ENCODE measurements at places on chromosomes 4 and X. TPM values are rescaled to one million over a fixed set of nuclear protein-coding genes. Genes with fewer than 3 reads are reported as not detected.
A peak's percentile ranks its signal among the peaks of the same experiment; 100 is the strongest.

- no peak for DNase-seq
- no peaks in the 10 kb centered on the region for H3K36me3 ChIP-seq
- no peaks in the 10 kb centered on the region for H3K4me1 ChIP-seq
- no peak overlapping the region for H3K27ac ChIP-seq
These were observed 156.7 kb downstream of the TENT5D start for GRCh38 chrX:80576806-80577533.

DNA sequence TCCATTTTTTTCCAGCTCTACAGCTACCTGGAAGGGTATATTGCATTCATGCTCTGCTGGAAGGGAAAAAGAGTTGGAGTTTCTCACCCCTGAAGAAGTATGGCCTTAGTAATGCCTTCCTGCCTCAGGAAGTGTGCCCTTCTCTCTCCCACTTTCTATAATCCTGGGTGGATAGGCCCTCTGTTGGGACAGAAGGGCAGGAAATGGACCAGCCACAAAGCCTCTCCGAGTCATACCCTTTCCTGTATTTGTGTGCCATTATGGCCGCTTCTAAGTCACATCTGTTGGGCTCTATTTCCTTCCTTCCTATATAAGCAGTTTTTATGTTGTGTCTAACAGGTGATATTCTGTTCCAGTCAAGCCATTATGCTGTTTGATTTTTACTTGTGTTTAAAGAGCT is 74.8 kb upstream of the SMARCA5 start:
- H3K4me3 ChIP-seq: no peak overlapping the region
- no peak overlapping the region for H3K27ac ChIP-seq
- no peaks in the 10 kb centered on the region for H3K4me1 ChIP-seq
- H3K36me3 ChIP-seq: peaks cover 16% of the 10 kb centered on the region
- no peaks in the 10 kb centered on the region for H3K27me3 ChIP-seq
- no peak for DNase-seq

DNA sequence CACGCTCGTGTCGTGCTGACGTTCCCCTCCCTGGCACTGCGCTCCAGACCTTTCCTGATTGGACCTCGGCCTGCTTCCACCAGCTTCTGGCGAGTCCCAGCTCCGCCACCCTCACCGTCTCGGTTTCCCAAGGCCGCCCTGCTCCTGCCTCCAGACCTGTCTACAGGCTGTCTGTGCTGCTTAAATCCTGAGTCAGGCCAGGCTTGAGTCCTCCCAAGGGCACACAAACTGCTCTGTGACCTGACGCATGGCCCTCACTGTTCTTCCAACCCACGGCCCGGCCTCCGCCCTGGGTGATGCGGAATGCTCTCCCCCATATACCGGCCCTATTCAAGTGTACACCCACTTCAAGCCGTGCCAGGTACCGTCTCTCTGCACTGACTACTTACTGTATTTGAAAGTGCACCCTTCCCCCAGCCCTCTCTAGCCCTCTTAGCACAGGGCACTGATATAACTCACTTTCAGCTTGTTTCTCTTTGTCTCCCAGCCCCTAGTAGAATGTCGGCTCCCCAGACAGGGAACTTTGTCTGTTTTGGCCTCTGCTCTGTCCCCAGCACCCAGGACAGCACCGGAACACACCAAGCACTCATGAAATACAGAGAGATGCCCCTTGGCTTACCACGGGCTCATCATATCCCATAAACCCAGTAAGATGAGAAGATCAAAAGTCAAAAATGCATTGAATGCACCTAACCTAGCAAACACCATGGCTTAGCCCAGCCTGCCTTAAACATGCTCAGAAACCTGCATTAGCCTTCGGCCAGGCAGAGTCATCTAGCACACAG is 63.1 kb upstream of the AFAP1 start:
- H3K27ac ChIP-seq: no peak overlapping the region
- DNase-seq: no peak
- peaks cover 78% of the 10 kb centered on the region for H3K27me3 ChIP-seq
- H3K36me3 ChIP-seq: no peaks in the 10 kb centered on the region

GRCh38 chr4:121358473-121358872 is 22.3 kb downstream of the QRFPR start:
- H3K36me3 ChIP-seq: no peaks in the 10 kb centered on the region
- no peak overlapping the region for H3K4me3 ChIP-seq
- DNase-seq: peak; percentile 23

DNA sequence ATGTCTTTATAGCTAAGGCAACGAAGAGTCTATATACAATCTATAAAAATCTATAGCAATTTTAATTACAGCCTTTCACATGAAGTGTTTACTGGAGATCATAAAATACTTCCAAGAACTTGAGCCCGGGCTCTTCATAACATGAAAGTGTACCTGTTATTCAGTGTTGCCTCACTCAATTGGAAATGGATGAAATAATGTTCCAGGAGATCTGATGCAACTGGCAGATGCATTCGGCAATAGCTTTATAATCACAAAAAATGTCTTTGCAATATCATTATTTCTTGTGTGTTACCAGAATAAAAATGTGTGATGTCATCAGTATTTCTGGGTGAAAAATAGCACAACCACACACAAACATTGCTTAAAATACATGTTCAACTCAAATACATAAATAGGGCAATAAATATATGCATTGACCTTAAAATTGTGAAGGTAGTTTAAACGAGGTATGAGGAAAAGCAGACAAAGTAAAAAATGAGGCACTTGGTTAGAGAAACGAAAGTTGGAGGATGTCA is 1266.8 kb upstream of the PCDH7 start:
- no peak overlapping the region for H3K4me3 ChIP-seq
- DNase-seq: no peak
- H3K27ac ChIP-seq: no peak overlapping the region
- no peaks in the 10 kb centered on the region for H3K36me3 ChIP-seq

DNA sequence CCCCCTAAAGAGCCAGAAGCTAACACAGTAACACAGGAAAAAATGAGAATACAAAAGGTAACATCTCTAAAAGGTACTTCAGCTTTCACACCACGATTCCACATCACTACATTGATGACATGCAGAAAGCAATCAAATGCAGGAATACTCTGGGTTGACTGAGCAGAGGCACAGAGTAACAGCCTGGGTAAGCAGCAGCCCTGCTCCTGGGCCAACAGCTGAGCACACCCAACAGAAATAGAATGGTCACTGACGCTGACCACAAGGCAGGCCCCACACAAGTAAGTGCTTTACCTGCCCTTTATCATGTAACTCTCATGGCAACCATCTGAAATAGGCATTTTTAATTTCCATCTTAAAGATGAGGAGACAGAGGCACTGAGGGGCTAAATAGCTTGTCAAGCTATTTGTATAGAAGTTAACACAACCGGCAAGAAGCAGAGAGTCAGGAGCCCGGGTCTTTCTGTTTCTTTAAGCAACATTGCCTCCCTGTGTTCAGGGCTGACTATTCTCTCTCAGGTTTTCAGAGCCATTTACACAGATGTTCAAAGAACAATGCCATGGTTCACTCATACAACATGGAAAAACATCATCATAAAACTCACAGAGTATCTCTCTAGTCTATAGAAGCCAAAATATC is 168.9 kb downstream of the ZNF674 start:
- H3K27me3 ChIP-seq: no peaks in the 10 kb centered on the region
- no peak overlapping the region for H3K4me3 ChIP-seq
- H3K4me1 ChIP-seq: 0 out of 2 replicates have a peak, but pooled peaks cover 2% of the 10 kb centered on the region
- H3K36me3 ChIP-seq: no peaks in the 10 kb centered on the region

DNA sequence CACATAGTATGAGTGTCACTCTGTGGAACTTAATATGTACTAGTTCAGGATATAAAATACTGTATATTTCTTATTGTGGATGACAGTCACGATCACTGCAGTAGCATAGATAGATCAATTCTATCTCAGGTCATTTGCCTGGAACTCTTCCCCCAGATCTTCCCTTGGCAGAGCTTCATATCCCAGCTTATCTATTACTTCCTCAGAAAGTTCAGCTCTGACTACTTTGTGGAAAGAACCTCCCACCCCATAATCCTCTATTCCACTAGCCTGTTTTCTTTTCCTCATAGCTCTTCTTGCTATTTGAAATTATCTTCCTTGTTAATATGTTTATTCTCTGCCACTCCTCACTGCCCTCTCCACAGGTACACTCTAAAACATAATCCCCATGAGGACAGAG is 10.9 kb downstream of the FAM241A start:
- no peaks in the 10 kb centered on the region for H3K4me1 ChIP-seq
- no peak for DNase-seq
- no peaks in the 10 kb centered on the region for H3K27me3 ChIP-seq

- no peak overlapping the region for H3K4me3 ChIP-seq
- no peaks in the 10 kb centered on the region for H3K36me3 ChIP-seq
- no peak overlapping the region for H3K27ac ChIP-seq
- no peaks in the 10 kb centered on the region for H3K27me3 ChIP-seq
These were observed 9.7 kb upstream of the ZNF674 start for GRCh38 chrX:46554942-46555341.

- no peak for DNase-seq
- no peak overlapping the region for H3K27ac ChIP-seq
- no peaks in the 10 kb centered on the region for H3K36me3 ChIP-seq
- no peaks in the 10 kb centered on the region for H3K4me1 ChIP-seq
- H3K4me3 ChIP-seq: no peak overlapping the region
- H3K27me3 ChIP-seq: no peaks in the 10 kb centered on the region
These were observed 547.9 kb upstream of the GALNTL6 start for GRCh38 chr4:171265190-171265818.

DNA sequence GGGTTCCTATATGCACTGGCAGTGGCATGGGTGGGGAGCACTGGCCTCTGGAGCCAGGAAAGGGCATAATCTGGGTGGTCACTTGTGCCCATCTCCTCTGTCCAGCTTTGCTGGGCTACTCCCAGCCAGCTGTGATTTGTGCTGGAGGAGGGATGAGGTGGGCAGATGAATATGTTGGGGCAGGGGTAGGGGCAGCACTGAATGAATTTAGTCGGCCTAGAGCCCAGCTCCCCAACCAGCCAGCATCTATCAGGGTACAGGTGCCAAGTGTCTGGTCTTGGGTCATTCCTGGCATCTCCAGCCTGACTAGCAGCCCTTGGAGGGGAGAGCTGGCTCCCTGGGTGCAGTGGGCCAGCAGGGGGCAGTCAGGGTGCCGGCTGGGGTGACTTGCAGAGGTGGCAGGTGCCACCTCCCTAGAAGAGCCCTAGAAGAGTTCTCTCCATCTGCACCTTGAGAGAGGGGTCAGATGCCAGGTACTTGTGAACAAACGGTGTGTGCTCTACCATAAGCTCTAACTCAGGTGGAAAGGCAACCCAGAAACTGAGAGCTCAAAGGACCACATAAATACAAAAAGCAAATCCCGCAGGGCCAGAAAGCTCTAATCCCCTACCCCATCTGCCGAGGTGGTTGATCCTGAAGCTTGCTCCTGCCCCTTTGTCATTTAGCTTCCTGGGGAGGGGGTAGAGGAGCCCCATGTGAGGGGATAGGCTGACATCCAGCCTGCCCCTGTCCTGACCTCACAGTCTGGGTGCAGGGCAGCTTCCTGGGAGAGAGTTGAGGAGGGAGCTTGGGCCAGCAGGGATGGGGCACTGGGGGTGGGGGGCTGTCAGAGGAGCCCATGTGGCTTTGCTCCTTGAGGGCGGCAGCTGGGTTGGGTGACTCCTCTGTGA is 2.2 kb downstream of the SORCS2 start:
- H3K27me3 ChIP-seq: peaks cover 65% of the 10 kb centered on the region
- no peak for DNase-seq
- no peaks in the 10 kb centered on the region for H3K36me3 ChIP-seq
- H3K27ac ChIP-seq: no peak overlapping the region

DNA sequence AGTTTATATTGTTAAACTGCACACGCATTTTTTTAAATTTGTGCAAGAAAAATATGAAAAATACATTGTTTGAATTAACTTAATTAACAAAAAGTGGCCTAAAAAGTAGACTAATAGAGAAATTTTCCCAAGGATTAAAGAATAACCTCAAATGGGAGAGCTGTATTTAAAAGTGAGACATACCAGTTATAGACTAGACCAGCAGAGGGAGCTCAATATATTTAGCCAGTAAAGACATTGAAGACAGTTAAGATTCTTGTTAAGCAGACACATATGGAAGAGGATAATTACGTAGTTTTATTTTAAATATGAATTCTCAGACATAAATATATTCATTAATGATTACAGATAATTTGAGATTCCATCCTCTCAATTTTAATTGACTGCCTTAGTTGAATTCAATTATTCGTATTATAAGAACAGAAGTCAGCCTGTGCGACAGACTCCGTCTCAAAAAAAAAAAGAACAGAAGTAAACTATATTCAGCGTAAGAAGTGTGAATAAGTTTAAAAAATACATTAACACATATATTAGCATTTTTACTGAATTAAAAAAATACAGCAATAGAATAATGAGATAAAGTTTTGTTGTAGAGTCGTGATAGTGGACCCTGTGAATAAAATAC is 64.8 kb downstream of the GLRA3 start:
- peak; percentile 40 for DNase-seq
- no peak overlapping the region for H3K27ac ChIP-seq
- no peaks in the 10 kb centered on the region for H3K4me1 ChIP-seq
- no peaks in the 10 kb centered on the region for H3K27me3 ChIP-seq
- no peaks in the 10 kb centered on the region for H3K36me3 ChIP-seq

DNA sequence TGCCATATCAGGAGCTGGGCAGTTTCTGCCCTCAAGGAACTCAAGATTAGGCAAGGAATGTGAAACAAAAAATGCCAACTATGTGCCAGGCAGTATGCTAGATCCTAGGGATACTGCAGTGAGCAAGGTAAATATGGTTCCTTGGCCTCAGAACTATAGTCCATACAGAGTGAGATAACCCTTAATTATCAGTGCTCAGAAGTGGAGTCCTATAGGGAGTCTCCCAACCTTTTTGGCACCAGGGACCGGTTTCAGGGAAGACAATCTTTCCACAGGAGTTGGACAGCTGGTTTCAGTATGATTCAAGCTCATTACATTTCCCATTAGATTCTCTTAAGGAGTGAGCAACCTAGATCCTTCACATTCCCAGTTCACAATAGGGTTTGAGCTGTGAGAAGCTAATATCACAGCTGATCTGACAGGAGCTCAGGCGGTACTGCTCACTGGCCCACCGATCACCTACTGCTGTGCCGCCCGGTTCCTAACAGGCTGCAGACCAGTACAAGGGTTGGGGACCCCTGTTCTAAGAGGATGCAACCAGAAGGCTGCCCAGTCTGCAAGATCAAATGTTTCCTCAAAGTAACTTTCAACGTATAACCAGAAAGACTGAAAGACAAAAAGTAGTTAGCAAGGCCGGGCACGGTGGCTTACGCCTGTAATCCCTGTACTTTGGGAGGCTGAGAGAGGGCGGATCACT is 1.7 kb upstream of the SRP72 start:
- peaks cover 6% of the 10 kb centered on the region for H3K36me3 ChIP-seq
- peaks cover 6% of the 10 kb centered on the region for H3K4me1 ChIP-seq
- H3K27ac ChIP-seq: peak overlapping the region; percentile 34

- H3K4me3 ChIP-seq: no peak overlapping the region
- no peak for DNase-seq
- H3K36me3 ChIP-seq: no peaks in the 10 kb centered on the region
- no peaks in the 10 kb centered on the region for H3K27me3 ChIP-seq
- H3K4me1 ChIP-seq: no peaks in the 10 kb centered on the region
These were observed 54.2 kb downstream of the QRFPR start for GRCh38 chr4:121326597-121326996.

ZAR1 gene
- not detected for polyA plus RNA-seq

TEX11 gene
- not detected for polyA plus RNA-seq

NPY2R gene
- not detected for polyA plus RNA-seq

PLP1 gene
- polyA plus RNA-seq: 0.62 TPM

CSAG3 gene
- not detected for polyA plus RNA-seq

MAGED4 gene
- polyA plus RNA-seq: 51.7 TPM

DUSP21 gene
- polyA plus RNA-seq: not detected

MAGEA12 gene
- polyA plus RNA-seq: not detected
